KBM-7 (cell line): ENCODE measurements at places on chromosomes 13 and 19.

DNA sequence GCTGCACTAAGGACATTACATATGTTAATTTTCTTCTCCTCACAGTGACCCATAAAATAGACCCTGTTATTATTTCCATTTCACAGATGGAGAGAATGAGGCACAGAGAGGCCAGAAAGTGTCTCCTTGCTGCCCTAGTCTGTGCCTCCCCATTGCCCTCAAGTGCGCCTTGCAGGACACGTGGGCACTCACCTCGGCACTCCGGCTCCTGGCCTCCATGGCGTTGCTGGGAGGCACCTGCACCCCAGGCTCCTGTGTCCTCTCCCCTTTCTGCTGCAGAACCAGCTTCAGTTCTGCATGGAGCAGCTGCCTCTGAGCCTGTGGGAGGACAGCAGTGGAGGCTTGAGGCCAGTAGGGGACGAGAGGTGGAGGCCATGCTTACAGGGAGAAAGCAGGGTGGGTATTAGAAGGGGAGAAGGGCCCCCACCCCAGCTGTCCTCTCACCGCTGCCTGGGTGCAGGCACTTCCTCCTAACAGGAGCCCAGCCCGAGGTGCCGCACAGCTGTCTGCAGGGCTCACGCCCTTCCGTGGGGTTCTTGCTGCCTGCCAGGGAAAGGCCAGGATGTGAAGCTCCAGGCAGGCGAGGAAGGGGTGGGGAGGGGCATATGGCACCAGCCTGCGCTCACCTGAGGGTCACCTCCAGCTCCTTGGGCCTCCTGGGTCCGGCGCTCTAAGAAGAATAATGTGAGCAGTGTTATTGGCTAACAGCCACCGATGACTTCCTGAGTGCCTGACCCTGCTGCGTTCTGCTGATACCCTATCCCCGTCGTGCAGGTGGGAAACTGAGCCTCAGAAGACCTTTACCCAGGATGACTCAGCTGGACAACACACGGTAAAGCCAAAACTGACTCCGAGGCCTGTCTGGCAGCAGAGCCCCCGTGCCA, 5.2 kb downstream of the PRX start:
- DNase-seq, result no peak

GRCh38 chr13:36862002-36862685, 43.1 kb downstream of the RFXAP start:
- DNase-seq, result peak; percentile 26

DNA sequence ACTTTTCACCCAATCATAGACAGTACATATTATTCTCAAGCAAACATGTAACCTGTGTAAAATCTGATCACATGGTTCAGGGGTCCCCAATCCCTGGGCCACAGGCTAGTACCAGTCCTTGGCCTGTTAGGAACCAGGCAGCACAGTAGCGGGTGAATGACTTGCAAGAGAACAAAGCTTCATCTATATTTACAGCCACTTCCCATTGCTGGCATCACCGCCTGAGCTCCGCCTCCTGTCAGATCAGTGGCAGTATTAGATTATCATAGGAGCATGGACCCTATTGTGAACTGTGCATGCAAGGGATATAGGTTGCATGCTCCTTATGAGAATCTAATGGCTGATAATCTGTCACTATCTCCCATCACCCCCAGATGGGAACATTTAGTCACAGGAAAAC, 133.1 kb downstream of the MAB21L1 start:
- no peak for DNase-seq

DNA sequence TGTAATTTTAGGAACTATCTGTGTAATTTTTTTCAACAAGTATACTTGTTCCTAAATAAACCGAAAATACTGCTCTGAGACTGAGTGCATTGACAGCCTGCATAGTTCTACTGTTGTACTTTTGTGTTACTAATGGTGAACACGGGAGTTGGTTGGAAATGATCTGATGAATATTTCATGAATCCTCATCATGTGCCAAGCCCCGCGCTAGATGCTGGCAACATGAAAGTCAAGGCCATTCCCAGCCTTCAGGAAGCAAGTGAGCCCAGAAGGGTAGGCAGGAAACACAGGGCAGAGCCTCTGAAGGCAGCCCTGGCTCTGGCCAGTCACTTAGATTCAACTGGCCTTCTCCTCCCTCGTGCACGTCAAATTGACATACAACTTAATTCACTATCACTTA, 106.1 kb downstream of the ABCC4 start:
- DNase-seq, result no peak

DNA sequence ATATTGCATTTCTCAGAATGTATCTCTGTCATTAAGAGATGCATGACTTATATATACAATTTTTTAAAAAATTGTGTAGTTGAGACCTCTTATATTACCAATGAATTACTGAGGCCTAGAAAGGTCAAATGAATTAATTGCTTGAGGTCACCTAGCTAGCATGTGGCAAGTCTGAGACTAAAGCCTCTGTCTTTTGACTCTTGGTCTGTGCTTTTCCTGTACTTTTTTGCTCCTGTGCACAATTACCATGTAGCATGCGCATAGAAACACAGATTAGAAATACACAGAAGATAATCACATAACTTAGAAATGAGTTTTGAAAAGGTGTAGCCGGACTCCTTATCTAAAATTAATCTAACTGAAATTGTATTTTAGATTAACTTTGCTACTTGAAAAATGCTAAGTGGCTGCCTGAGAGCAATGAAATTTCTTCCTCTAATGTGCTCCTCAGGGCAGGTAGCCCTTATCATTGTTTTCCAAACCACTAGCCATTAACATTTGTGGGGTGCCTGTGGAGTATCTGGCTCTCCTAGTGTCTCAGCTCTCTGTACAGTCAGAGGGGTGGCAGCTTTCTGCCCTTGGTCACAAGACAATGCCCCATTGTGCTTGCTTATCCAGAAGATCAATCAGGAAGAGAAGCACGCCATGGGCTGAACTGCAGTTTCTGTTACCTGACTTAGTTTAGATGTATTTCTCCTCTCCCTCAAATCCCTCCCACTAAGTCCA, 119.6 kb downstream of the RFC3 start:
- DNase-seq, result no peak

DNA sequence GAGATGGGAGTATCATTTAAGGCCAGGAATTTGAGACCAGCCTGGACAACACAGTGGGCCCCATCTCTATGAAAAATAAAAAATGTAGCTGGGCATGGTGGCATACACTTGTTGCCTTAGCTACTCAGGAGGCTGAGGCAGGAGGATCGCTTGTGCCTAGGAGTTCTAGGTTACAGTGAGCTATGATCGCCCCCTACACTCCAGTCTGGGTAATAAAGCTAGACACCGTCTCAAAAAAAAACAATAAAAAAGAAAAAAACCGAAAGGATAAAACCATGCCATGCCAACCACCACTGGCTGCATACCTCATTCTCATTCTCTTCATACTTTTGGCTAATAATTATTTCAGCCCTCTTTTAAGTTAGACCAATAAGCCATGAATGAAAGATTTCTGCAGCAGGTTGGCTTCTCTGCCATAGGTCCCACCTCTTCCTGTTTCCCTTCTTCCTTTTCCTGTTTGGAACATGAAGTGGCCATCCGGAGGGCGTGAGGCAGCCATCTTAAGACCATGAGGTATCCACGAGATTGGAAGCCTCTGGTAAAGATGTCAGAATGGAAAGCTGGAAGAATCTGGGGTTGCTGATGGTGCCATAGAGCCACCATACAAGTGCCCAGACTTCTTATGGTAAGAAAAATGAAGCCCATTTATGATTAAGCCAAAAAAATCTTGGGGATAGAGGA, 171.3 kb downstream of the CACNA1A start:
- DNase-seq, result peak; percentile 37

DNA sequence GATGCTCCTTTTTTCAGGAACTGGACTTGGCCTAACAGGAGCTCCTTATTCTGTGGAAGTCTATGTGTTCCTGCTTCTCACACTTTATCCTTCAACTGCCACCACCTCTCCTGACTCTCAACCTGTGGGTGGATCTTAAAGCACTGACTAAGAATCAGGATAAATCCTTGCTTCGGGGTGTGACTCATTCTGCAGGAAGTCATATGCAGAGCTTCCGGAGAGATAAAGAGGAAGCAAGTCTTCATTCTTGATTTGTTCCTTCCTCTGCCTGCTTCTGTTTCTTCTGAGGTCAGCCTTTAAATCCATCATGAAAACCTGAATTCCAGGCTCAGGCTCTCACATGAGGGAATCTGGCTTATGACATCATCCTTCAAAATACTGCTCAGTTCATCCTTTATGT, 137.1 kb upstream of the ATXN8OS start:
- peak; percentile 20 for DNase-seq

GRCh38 chr19:389255-389934, 19.6 kb downstream of the C2CD4C start:
- no peak for DNase-seq

DNA sequence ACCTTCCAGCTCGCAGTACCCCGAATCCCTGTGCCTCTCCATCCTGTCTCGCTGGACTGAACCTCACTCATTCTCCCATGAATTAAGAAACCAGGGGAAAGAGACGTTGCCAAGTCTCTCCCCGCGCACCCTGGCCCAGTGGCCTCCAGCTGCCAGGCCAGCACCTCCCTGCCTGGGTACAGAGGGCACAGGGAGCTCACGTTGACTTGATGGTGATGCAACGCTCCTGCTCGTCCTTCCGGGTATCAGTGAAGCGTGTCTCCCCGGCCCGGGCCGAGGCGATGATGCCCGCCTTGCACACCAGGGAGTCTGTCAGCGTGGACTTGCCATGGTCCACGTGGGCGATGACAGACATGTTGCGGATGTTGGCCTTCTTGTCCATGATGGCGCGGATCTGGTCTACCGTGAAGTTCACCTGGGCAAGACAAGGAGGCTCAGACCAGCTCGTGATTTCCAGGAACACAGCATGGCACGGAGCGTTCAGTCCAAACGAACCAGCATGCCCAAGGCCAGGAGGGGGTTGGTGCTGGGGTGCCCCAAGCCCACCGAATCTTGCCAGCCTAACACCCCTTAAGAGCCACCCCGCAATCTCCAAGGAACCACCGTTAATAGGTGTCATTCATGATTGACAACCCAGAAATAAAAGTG, 1.2 kb downstream of the EEF2 start:
- no peak for DNase-seq

GRCh38 chr19:10206226-10206885, 11.6 kb upstream of the DNMT1 start:
- no peak for DNase-seq
